ENCODE measurements at places on chromosomes 13 and 19.

DNA sequence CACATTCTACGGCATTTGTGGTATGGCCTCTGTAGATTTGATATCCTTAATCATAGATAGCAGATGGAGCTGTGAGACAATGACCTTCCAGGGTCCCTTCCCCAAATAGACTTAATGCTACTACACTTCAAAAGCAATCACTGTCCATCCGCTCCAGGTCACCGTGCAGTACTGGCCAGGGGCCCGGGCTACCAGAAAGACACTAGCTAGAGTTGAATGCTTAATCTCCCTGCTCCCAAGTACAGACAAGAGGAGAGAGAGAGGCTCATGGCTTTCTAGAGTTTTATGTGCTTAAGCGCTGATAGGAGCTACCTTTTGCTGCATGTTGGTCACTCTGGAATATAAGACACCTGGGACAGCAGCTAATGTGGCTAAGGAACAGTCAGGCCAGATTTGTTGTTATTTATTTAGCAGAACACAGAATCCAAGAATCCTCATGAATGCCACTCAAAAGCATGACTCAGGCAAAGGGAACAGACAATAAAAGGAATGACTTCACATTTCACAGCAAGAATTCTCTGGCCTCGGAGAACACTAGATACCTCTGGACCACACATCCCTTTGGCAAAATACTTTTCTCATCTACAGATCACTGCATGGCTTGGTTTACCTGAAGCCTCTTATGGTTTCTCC lies 165.0 kb downstream of the LACC1 start:
- no peak for DNase-seq

DNA sequence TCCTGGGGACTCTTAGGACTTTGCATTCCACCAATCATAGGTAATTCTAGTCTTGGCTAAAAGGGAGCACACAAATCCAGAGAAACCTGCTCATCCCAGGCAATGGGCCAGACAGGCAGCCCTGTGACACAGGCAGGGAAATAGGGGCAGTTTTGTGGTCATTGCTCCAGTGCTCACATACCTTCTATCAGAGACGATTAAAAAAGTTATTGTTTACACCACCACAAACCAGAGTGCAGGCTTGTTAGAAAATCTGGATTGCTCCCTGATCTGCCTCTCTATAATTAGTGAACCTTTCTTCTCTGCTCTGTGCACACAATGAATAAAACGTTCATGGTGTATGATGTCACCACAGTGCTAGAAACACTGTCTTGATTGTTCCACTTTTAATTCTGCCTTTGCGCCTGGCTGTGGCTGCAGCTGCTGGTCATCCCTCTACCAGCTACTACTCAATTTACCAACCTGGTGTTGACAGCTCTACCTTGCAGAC lies 121.6 kb upstream of the SPATA13 start:
- DNase-seq: no peak

DNA sequence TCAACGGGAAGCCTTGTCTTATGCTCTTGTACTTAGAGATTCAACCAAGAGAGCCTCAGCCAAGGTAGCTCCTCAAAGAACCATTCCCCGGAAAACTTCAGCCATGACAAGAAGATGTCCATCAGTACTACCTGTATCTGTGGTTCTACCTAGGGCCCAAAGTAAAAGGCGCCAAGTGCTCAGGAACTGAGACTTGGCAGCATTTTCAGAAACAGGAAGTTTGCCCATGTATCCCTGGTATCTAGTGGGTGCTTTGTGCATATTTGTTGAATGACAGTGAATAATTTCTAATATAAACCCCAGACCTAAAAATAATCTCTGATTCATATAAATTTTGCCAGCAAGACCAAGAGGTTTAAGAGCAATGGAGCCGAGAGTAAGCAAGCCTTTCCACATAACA lies 7.2 kb downstream of the FAM216B start:
- no peak for DNase-seq

GRCh38 chr13:113013303-113013702 lies 44.3 kb downstream of the MCF2L start:
- no peak for DNase-seq

- no peak for DNase-seq
These were observed 151.8 kb upstream of the TMTC4 start for GRCh38 chr13:100826441-100826840.

DNA sequence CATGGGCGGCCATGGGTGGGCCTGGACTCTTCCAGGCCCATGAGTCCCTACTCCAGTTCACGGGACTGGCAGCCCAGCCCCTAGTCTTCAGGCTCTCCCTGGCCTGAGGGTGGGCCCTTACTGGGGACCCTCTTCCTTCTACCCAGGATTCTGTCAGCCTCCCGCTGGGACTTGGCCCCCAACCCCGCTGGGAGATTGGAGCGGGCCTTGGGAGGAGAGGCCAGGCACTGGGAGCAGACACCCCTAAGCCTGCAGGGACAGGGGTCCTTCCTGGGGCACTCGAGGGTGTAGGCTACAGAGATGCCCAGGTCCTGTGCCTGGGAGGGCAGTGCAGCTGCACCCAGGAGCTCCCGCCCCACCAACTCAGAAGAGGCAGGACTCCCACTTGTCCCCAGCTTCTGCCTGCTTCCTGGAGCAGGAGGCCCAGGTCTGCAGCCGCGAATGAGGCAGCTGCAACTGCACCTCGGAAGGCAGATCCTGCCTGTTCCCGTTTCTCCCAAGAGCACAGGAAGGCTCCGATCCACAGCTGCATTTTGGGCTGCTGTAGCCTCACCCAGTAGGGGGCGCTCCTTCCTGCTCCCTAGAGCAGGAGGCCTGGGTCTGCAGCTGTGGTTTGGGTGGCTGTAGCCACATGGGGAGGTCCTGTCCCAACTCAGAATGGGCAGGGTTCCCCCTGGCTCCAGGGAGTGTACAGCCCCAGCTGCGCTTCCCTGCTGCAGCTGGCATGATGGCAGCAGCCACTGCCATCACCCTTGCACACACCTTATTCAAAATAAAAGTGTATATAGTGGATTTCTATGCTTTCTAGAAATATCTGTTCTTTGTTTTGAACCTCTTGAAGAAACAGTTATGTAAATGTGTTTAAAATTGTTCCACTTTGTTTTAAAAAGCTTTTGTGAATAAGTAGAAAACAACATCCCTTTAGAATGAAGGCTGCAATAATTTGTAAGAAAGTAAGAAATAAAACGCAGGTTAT lies 46.8 kb downstream of the TEX26 start:
- DNase-seq: peak; percentile 20

DNA sequence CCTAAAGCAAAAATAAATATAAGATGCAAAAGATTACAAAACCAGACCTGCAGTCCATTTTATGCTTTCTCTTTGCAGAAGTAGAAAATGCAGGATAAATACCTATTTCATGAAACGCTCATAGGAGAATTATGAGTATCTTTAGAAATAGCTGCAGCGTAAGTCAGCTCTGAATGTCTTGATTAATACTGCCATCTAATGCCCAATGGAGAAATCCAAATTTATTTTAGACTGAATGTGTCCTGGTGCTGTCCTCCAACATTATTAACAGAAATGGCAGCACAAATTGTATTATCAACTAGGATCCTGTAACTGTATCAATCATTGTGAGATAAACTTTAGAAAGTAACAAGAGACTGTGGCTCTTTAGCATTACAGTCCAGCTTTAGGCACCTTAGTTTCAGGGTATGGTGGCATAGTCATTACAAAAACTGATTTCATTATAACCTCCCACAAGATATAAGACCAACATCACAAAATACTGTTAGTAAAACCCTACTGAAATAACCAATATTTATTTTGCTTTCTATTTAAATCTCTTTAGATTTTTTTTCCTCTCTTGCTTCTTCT lies 162.1 kb upstream of the MIR17HG start:
- DNase-seq: no peak

GRCh38 chr19:50255115-50255514 lies 51.7 kb downstream of the MYH14 start:
- DNase-seq: no peak

GRCh38 chr19:51803519-51803918 lies 8.6 kb downstream of the FPR3 start:
- DNase-seq: no peak

Data from stimulated activated CD4-positive, alpha-beta T cell treated with anti-CD3 and anti-CD28 coated beads, Interleukin-12 subunit alpha, Interleukin-12 subunit beta, amount 100 ng/mL, for 24 hours (primary cell).